H9 (cell line): ENCODE measurements at places on chromosomes 3 and 15. TPM values are rescaled to one million over a fixed set of nuclear protein-coding genes. Genes with fewer than 3 reads are reported as not detected.

ZNF445 gene
- total RNA-seq, result 24.8 and 26.0 TPM in 2 replicates

DNA sequence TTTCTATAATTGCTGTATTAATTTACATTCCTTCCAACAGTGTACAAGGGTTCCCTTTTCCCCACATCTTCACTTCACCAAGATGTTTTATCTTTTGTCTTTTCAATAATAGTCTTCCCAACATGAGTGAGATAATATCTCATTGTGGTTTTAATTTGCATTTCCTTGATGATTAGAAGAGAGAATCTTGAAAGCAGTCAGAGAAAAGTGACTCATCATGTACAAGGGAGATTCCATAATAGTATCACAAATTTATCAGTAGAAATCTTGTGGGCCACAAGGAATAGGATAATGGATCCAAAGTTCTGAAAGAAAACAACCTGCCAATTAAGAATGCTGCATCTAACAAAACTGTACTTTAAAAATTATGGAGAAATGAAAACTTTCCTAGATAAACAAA, 189.3 kb downstream of the NECTIN3 start:
- no peak overlapping the region for H3K27ac ChIP-seq
- DNase-seq, result no peak
- no peaks in the 10 kb centered on the region for H3K27me3 ChIP-seq
- H3K4me3 ChIP-seq, result no peak overlapping the region

DNA sequence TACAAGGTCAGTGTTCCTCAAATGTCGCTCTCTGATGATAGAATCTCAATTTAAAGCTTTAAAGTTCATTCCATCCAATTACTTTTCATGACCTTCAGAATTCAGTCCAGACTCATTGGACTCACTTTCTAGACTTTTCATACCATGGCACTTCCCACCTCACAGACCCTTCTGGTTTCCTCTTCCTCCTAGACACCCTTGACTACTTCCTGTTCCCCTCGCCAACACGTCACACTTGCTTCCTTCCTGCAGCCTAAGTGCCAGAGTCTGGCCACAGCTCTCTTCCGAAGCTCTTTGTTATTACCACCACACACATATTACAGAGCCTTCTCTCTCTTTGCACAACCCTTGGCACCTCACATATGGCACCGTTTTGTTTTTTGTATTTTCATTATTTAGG, 59.1 kb upstream of the UMPS start:
- H3K36me3 ChIP-seq, result no peaks in the 10 kb centered on the region
- H3K4me1 ChIP-seq, result no peaks in the 10 kb centered on the region
- no peak overlapping the region for H3K27ac ChIP-seq

GRCh38 chr15:43187544-43188155, 2.4 kb downstream of the CCNDBP1 start:
- no peak overlapping the region for H3K27ac ChIP-seq
- no peaks in the 10 kb centered on the region; the same call in 1 of the 2 replicates for H3K4me1 ChIP-seq
- H3K27me3 ChIP-seq, result no peaks in the 10 kb centered on the region
- H3K4me3 ChIP-seq, result 0 out of 2 replicates have a peak overlapping the region, but pooled peaks have one; percentile 32
- H3K36me3 ChIP-seq, result no peaks in the 10 kb centered on the region; the same call in 2 of the 3 replicates

DNA sequence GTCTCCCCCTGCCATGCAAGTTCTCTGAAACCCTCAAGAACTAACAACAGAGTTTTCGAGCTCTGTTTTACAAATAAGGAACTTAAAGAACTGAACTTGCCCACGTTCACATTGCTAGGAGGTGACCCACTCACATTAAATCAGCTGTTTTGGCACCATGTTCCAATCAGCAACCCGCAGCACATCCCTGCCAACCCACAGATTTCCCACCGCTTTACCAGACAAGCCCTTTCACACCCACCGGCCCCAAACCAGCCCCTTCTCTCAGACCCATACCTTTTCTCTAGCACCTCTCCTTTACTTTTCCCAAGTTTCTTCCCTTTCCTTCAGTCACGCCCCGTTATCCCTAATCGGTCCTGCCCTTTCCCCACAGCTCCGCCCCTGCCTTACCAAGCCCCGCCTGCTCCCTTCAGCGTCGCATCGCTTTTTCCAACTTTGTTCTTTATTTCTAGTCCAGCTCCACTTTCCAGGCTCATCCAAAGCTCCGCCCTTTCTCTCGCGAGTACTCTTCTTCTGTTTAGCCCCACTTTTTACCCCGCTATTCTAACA, 804 bp upstream of the BRPF1 start:
- H3K27ac ChIP-seq, result no peak overlapping the region
- DNase-seq, result no peak
- H3K36me3 ChIP-seq, result peaks cover 26% of the 10 kb centered on the region
- H3K27me3 ChIP-seq, result no peaks in the 10 kb centered on the region
- H3K4me3 ChIP-seq, result peak overlapping the region; percentile 91
- no peaks in the 10 kb centered on the region for H3K4me1 ChIP-seq

DNA sequence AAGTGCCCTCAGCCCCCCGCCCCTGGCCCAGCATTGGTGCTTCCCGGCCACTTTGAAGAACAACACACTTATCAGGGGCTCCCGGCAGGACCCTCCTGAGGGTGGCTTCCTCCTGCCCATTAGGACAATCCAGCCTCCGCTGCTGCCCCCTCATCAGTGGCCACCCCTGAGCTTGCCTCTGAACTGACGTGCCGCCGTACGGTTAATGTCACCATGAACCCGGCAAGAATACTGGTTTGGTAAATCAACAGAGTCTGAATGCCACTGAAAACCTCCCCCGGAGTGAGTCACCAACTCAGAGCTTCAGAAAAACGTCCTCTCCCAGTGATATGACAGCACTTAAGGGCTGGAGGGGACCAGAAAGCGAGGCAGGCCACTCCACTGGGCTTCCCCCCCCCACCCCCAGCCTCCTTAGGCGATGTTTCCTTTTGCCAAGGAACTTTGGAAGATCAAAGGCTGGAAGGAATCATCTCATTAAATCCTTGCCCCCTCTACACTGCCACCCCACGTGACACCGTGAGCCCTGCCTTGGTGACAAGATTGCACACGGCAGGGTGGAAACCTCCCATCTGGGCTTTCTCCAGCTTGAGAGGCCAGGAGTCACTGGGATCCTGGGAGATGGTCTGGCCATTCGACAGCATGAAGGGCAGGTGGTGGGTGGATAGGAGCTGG, 142.1 kb downstream of the NUP210 start:
- DNase-seq, result no peak
- no peak overlapping the region for H3K27ac ChIP-seq
- H3K36me3 ChIP-seq, result no peaks in the 10 kb centered on the region
- no peak overlapping the region for H3K4me3 ChIP-seq
